ENCODE measurements at places on chromosomes 6 and 20.

DNA sequence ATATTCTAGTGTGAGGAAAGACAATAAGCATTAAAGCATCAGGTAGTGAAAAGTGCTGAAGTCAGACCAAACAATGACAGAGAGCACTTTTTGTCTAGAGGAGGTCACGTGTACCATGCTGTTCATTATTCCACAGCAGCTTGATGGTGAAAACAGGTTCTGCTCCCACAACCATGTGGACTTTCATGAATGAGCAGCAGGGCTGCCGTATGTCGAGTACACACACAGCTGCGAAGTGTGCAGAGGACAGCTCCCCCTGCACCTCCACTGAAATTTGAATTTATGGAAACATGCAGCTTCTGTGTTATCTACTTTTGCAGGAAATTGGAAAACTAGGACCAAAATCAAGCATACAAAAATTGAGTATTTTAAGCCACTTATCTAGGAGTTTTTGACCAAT is 85.3 kb downstream of the MAP7 start:
- no peak for DNase-seq

DNA sequence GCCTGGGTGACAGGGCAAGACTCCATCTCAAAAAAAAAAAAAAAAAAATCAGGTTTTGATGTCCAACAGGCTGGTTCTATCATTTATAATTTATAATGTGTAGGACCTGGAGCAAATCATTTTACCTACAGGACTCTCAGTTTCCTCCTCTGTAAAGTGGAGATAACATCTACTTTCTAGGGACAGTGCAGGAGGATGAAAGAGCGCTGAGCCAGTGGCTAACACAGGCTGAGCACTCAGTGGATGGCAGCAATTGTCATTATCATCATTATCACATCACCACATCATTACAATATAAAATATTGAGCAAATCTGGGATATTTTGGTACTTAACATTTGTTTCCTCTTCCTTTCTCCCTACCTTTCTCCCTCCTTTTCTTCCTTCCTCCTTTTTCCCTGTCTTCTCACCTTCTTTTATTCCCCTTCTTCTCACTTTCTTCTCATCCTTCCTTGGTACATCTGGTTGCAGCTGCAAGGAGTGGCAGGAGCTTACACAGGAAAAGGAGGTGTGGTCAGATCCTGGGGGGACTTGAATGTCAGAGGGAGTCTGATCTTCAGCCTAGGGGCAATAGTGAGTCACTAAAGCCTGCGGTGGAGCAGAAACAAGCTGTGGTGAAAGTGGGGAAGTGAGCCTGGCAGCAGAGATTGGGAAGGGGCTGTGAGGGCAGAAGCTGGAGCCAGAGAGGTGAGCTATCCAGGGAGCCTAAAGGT is 24.6 kb upstream of the CTNNBL1 start:
- no peak for DNase-seq

DNA sequence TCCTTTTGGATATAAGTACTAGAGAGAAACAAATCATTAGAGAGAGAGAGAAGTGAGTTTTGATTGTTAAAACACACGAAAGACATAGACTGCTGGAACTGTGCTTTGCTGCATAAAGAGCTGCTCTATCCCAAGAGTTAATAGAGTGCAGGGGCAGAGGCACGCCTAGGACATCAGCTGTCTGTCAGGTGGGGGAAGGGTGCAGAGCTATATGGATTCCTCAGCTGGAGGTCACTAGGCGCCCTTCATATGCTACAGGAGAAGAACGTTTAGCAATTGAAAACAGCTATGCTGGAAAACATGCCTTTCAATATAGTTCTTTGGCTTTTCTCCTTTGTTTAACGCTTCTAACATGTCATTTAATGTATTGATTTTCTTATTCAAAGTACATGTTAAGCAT is 169.0 kb upstream of the MCHR2 start:
- DNase-seq, result no peak

DNA sequence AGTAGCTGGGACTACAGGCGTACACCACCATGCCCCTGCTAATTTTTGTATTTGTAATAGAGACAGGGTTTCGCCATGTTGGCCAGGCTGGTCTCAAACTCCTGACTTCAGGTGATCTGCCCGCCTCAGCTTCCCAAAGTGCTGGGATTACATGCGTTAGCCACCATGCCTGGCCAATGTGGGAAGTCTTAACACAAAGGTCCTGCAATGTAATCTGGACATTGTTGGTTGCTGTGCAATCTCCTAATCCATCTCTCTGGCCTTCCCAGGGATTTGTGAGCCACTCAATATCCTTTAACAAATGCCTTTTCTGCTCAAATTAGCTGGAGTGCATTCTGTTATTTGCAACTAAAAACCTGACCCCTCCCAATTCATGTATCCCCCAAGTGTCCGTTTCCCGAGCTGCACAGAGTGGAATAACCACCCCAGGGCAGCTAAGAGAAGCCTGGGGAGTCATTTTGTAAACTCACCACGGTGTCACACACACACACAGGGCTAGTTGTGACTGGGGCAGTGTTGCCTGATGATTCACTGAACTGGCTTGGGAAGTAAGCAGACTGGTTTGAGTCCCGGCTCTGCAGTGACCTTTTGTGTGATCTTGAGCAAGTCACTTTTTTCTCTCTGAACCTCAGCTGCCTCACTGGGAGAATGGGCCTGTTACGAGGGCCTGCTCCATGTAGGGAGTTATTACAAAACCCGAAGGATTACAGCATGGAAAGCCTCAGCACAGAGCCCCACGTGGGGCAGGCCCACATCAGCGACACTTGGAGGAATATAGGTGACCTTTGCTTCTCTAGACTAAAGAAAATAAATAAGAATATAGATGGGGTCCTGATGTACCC is 152.3 kb downstream of the ZMYND8 start:
- DNase-seq, result no peak

DNA sequence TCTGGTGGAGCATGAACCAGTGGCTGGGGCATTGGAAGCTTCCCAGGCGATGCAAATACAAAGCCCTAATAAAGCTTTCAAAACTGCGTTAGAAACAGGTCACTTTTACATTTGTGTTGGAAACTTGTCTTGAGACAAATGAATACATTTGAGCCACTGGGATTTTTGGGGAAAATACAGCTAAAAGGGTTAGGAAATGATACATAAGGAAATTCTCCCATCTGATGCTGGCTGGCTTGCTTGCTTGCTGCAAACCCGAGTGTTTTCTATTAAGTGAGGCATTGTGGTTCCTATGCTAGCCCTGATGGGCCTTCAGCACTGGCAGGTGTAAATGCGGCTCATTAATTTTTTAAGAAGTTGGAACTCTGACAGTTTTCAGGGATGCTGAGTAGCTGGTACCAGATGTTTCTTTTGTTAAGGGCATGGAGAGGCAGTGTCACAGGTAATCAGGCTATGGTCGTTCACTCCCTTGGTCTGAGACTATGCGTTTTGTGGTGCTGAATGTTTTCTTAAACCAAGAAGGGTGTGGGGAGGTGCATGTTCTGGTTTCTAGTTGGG is 35.2 kb downstream of the RREB1 start:
- DNase-seq, result peak; percentile 84

GRCh38 chr6:154482858-154483257 is 27.6 kb downstream of the CNKSR3 start:
- no peak for DNase-seq

- DNase-seq, result peak; percentile 78
Measured at GRCh38 chr6:136550330-136551071, at the start of gene MAP7. MAP7 (minus strand) TSS chr6:136550422; CDS start chr6:136550408, 14 bp downstream.

DNA sequence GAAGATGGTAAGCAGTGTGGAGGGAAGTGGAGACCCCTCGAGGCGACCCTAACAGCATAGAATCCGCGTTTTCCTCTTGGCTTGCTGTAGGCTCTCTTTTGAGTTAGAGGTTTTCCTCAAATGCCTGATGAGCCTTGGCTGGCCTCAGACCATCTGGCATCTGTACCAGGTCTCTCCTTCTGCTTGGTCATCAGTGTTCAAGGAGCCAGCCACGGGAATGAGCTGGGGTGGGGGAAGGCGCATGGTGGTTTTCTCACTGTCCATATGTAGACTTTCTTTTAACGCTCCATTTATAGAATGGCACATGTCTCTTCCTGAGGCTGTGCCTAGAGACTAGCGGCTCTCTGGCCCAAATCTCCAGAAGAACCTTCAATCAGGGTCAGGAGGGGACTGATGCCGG is 8.1 kb upstream of the GUCA1A start:
- no peak for DNase-seq

- DNase-seq, result no peak
Measured at GRCh38 chr20:58073945-58074856, 154.3 kb downstream of the ANKRD60 start.

DNA sequence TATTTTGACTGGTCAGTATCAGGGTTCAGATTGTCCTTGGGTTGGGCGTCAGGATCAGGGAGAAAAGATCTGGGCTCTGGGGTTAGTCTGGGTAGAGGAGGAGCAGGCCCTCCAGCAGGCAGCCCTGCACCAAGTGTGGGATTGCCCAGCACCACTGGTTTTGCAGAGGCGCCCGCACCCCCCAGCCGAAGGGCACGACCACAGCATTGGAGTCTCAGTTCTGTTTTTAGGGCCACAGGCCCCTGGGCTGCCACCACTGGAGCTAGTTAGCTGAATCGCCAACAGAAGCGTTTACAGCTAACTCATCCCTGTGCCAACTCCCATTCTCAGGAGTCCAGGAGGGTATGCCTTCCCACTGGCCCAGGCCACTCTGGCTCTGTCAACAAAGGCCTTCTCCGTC is 84.2 kb downstream of the TCP11 start:
- no peak for DNase-seq

GRCh38 chr6:26475823-26476729 is 18.3 kb downstream of the BTN2A1 start:
- DNase-seq, result no peak

DNA sequence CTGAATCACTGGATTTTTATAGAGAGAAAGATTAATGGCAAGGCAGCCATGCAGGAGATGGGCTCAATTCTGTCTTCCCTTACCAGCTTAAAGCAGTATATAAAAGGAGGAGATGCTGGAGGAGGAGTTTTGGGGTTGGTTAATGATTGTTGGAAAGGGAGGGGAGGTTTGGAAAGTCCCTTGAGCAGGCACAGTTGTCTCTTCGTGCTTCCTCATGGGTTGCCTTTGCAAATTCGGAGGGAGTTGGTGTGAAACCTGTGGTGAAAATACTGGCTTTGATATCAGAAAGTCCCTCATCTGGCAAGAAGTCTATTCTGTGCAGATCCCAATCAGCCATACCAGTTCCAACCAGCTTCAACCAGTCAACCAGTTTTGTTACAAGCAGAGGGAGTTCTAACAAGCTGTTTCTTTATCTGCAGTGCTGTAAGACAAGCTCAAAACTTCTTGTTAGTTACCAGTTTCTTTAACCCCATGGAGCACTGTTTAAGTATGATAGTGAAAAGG is 107.0 kb downstream of the HIVEP1 start:
- DNase-seq, result no peak

- no peak for DNase-seq
Measured at GRCh38 chr6:20866935-20867703, 332.9 kb downstream of the CDKAL1 start.

GRCh38 chr6:24352434-24352833 is 5.4 kb downstream of the DCDC2 start:
- DNase-seq, result no peak

- DNase-seq, result no peak
Measured at GRCh38 chr6:139654888-139655782, 280.7 kb upstream of the CITED2 start.

DNA sequence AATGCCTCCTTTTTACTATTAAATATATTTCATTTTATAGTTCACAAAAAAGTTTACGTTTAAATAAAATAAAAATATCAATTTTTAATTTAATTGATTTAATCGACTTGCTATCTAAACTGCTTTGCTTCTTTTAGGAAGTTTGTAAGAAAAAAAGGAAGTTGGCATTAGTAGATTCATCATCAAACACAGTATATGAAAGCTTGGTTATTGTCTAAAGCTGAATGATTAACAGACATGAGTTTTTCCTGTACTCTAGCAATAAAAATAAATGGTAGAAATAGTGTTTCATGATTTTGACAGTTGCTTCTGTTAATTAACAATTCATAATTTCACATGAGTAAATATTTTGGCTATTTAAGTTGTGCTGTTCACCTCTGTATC is 1285.5 kb upstream of the GJE1 start:
- no peak for DNase-seq

GRCh38 chr20:37941992-37942391 is 39.1 kb downstream of the VSTM2L start:
- no peak for DNase-seq

- DNase-seq, result no peak
Measured at GRCh38 chr6:117441824-117442264, 16.1 kb upstream of the ROS1 start.

DNA sequence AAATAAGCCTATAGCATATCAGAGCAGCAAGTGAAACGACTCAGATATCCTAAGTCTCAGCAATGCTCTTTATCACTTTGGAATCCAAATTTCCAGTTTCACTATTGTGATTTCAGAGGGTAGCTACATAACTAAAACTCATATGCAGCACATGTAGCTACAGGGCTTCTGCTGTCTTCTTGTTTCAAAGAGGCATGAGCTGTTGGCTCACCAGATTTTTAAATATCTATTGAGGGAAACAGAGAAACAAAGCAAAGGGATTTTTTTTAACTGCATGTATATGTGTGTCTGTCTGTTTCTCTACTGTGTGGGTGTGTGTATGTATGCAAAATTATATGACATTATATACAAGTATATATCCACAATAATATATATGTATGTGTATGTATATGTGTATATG is 258.4 kb downstream of the HDGFL1 start:
- no peak for DNase-seq

- no peak for DNase-seq
Measured at GRCh38 chr6:56593801-56594318, 48.8 kb downstream of the DST start.

GRCh38 chr6:125232466-125232865 is 69.3 kb downstream of the HDDC2 start:
- DNase-seq, result no peak

- DNase-seq, result no peak
Measured at GRCh38 chr6:143159001-143159400, 98.3 kb downstream of the AIG1 start.

GRCh38 chr20:64080813-64081623 is 1.1 kb downstream of the OPRL1 start:
- no peak for DNase-seq

GRCh38 chr6:146890644-146891434 is 292.1 kb downstream of the ADGB start:
- DNase-seq, result no peak

- DNase-seq, result no peak
Measured at GRCh38 chr6:108952776-108953486, 104.7 kb downstream of the ARMC2 start.

- no peak for DNase-seq
Measured at GRCh38 chr6:54879188-54879985, 32.8 kb downstream of the FAM83B start.

DNA sequence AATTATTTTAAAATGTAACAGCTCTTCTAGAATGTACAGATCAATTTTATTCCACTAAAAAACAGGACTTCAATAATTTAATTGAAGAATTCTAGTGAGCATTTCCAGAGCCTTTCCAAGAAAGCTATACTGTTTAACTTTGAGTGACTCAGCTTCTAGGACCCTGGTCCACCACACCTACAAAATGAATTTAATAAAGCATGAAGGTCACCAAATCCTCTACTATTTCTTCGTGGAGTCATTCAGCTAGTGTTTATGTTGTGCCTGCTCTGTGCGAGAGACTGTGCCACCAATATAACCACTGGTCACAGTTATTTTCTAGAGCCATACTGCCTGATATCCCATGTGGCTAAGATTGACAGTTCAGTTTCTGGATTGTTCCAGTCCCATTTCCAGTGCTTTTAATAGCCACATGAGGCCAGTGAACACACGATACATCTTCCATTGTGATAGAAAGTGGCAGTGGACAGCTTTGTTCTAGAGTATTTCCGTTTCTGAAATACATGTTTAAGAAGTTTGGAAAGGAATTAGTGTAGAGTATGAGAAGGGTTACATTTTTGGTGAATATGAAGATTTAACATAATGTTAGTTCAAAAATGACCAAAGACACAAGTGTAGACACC is 160.7 kb downstream of the MTHFD1L start:
- no peak for DNase-seq

All from COR-L47 (cell line).